Activated CD8-positive, alpha-beta memory T cell treated with anti-CD3 and anti-CD28 coated beads for 24 hours (primary cell): ENCODE measurements at places on chromosomes 3 and 15.

GRCh38 chr15:73156431-73157191 lies 104.3 kb downstream of the NEO1 start:
- DNase-seq: no peak

GRCh38 chr3:32698506-32698905 lies 13.5 kb downstream of the CNOT10 start:
- no peak for DNase-seq

GRCh38 chr3:59872128-59872527 lies 822.3 kb upstream of the CFAP20DC start:
- no peak for DNase-seq

- no peak for DNase-seq
These were observed 15.4 kb downstream of the RNF13 start for GRCh38 chr3:149828390-149828789.

DNA sequence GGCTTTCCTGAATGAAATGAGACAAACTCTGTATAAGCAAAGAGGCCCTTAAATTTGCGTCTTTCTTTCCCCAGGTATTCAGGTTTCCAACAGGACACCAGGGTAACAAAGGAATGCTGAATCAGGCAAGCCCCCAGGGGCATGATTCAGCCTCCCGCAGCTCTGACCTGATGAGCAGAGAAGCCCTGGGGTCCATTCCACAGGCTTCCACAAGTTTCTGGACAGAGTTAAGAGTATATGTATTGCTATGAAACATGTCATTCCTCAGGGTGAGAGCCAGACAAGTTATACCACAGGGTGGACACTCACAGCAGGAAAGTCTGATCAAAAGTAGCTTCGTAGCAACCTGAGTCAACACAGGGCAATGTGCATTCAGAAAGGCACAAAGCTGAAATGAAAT lies 68.1 kb upstream of the CTNNB1 start:
- no peak for DNase-seq

DNA sequence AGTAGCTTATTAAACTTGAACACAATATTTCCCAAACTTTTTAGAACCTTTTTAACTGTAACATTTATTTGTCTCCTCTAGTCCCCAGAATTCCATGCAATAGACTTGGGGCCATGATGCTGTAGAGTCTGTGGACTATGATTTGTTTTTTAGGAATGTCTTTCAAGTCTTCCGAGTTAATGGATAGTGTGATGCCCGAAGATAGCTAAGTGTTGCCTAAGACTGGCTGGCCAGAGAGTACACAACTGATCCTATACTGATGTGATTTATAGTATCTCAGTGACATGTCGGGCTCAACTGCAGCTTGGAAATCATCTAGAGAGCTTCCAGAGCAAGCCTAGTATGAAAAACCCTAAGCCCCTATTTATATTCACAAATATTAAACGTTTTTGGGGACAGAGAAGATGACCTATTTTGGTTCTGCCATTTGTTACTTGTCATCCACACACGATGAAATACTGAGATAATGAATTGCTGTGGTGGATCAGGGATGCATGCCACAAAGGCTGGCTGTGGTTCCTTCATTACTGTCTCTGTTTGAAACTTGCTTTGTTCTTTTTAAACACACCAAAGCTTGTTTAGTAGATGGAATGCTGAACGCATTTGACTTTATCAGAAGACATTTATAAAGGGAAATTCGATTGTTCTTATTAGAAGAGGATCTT lies 507.4 kb downstream of the TAFA4 start:
- no peak for DNase-seq
